ENCODE measurements at places on chromosomes 16 and 17.

GRCh38 chr17:48755356-48755755 is 26.8 kb upstream of the HOXB13 start:
- DNase-seq, result no peak

GRCh38 chr17:76951375-76951905 is 83.2 kb downstream of the MGAT5B start:
- DNase-seq, result no peak

GRCh38 chr17:32722733-32723132 is 154.2 kb downstream of the MYO1D start:
- DNase-seq, result no peak

DNA sequence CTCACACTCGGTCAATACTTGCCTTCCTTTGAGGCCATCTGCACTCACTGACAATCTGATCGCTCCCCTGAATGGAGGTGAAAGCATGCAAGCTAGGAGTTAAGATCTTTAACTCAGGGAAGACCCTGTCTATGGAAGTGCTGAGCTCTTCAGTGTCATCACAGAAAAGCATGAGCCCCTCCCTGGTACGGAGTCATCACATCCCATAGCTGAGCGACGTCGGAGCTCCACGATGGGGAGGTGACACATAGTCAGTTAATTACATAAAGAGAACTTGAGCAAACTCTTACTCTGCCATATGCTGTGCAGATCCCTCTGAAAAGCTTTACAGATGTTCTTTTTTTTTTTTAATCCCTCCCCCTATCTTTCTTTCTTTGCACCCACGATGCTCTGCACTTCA is 463.2 kb downstream of the WWOX start:
- no peak for DNase-seq
